Stimulated activated CD8-positive, alpha-beta memory T cell treated with anti-CD3 and anti-CD28 coated beads, Interleukin-7, amount 100 ng/mL, for 1 hour (primary cell): ENCODE measurements at places on chromosomes 16 and 17.

DNA sequence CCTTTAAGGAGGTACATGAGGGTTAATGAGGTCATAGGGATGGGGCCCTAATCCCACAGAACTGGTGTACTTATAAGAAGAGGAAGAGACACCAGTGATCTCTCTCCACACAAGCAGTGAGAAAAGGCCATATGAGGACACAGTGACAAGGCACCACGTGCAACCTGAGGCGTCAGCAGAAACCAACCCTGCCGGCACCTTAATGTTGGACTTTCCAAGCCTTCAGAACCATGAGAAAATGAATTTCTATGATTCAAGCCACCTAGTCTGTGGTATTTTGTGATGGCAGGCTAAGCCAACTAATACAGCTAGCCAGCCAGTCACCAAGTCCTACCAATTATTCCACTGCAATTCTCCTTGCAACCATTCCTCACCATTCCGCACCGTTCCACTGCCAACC, 39.5 kb downstream of the COPRS start:
- no peak for DNase-seq

GRCh38 chr16:61900482-61900881, 135.8 kb downstream of the CDH8 start:
- DNase-seq, result no peak

GRCh38 chr16:26709175-26709574, 357.6 kb upstream of the C16orf82 start:
- no peak for DNase-seq

DNA sequence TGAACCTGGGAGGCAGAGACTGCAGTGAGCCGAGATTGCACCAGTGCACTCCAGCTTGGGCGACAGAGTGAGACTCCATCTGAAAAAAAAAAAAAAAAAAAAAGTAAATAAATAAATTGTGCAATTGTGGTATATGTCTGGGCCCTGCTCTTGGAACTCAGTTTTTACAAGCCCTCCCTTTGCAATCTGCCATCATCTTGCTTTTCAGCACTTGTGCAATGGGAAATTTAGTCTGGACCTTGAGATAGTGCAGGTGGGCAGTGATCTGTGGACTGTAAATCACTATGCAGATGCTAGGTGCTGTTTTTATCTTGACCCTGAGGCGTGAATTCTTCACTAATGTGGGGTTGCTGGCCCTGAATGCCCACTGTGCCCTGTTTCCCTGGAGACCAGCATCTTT, 6.5 kb upstream of the RAP1GAP2 start:
- DNase-seq, result no peak

GRCh38 chr16:66741950-66742808, 9.2 kb downstream of the DYNC1LI2 start:
- DNase-seq, result no peak

DNA sequence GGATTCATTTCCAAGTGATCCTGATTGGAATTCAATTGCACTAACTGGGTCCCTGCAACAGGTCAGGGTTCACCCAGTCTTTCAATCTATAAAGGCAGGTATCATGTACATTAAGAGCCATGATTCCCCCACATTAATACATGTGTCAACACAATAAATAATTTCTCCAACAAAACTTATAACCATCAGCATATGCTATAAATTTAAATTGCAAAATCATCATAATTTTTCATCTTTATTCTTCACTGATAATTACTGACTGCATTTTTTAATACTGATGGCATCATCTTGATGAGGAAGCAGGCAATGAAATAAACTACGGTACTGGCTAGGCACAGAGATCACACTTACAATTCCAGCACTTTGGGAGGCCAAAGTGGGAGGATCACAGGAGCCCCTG, 59.4 kb downstream of the ZFHX3 start:
- DNase-seq, result no peak
